Aorta (tissue), 5 donors: ENCODE measurements at places on chromosomes 16 and 17. TPM values are rescaled to one million over a fixed set of nuclear protein-coding genes. Genes with fewer than 3 reads are reported as not detected.
A peak's percentile ranks its signal among the peaks of the same experiment; 100 is the strongest.

- DNase-seq = peak; percentile 8
These were observed 266.0 kb downstream of the ENGASE start for GRCh38 chr17:79340333-79341221.

Gene TMEM100
- 24.4 TPM for total RNA-seq

Gene SMPD3
- 1.1 TPM for total RNA-seq

Gene RNF222
- not detected for total RNA-seq
